ENCODE measurements at places on chromosomes 6 and 20. TPM values are rescaled to one million over a fixed set of nuclear protein-coding genes. Genes with fewer than 3 reads are reported as not detected.

Gene TNXB
- total RNA-seq: under 0.01 TPM

Gene CLDN20
- total RNA-seq: not detected

Gene NUP43
- total RNA-seq: 40.5 TPM

Gene RIN2
- total RNA-seq: 72.2 TPM

Gene SKIC2
- total RNA-seq: 34.7 TPM

Gene SLCO4A1
- 0.56 TPM for total RNA-seq

Gene ASIP
- total RNA-seq: not detected

Gene RHAG
- not detected for total RNA-seq

Gene TTBK1
- total RNA-seq: under 0.01 TPM

Gene CST5
- total RNA-seq: not detected

Gene ELOVL2
- 10.6 TPM for total RNA-seq

Gene ANGPT4
- not detected for total RNA-seq

Gene DEFB132
- not detected for total RNA-seq

Gene KCNK15
- not detected for total RNA-seq

Gene KCNG1
- 23.7 TPM for total RNA-seq

Gene PAK1IP1
- total RNA-seq: 22.9 TPM

Gene ISM1
- total RNA-seq: not detected

GRCh38 chr6:113160306-113161017 is 696.7 kb upstream of the MARCKS start:
- no peak for DNase-seq

- no peak for DNase-seq
Observed at GRCh38 chr20:3162080-3162611, 2.5 kb upstream of the FASTKD5 start.

DNA sequence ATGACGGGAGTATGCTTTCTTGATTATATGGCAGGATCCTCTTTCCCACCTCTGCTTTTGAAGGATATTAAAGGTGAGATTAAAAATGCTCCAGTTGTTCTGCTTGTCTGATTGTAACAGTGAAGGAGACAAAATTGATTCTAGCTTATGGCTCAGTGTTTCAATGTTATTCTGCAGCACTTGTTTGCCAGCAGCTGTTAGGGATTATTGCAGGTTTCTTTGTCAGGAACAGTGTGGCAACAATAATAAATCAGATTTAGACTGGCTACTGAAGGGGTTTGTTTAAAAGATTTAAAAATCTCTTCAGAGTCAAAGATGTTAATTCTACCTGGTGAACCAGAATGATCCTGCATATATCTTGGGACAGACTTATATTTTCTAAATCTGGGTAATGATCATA is 126.9 kb downstream of the LAMA2 start:
- no peak for DNase-seq

- DNase-seq: no peak
Observed at GRCh38 chr20:62523473-62524203, 47.8 kb upstream of the GATA5 start.

DNA sequence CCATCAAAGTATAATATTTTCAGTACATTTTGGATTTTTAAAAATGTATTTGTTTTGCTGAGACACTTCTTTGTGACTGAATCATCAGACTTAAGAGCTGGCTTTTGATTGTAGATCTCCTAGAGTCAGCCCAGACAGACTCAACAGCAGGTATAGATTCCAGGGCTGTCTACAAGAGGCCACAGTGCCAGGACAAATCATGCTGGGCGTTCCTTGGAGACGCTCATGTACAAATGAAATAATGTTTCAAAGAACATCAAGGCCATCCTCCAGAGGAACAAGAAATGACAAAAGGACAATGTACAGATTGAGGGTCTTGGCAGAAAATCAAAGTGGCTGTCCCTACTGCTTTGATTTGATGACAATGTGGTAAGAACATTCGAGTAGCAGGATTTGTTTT is 369.3 kb downstream of the GRIK2 start:
- no peak for DNase-seq

DNA sequence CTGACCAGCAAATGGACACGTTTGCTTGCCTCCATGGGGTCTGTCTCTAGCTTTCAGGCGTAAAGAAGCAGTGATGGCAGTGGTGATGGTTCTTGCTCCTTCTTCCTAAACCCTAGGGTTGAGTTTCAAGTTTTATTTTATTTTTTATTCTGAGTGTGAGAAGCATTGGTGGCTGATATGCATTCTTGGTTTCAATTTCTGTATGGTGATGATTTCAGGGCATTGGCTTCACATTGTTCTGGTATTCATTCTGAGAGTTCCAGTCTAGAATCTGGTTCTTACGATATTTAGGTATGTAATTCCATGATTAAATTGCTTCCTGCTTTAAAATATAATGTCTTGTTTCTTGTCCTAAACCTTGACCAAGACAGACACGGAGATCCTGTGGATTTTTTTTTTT is 444.5 kb upstream of the IMPG1 start:
- DNase-seq: no peak

GRCh38 chr6:155444120-155444917 is 11.3 kb downstream of the NOX3 start:
- DNase-seq: peak; percentile 57

GRCh38 chr6:75870389-75870788 is 121.3 kb downstream of the MYO6 start:
- DNase-seq: no peak

GRCh38 chr6:69138148-69138547 is 503.1 kb downstream of the ADGRB3 start:
- DNase-seq: no peak

- DNase-seq: no peak
Observed at GRCh38 chr20:37151529-37151928, 27.6 kb upstream of the RPN2 start.

DNA sequence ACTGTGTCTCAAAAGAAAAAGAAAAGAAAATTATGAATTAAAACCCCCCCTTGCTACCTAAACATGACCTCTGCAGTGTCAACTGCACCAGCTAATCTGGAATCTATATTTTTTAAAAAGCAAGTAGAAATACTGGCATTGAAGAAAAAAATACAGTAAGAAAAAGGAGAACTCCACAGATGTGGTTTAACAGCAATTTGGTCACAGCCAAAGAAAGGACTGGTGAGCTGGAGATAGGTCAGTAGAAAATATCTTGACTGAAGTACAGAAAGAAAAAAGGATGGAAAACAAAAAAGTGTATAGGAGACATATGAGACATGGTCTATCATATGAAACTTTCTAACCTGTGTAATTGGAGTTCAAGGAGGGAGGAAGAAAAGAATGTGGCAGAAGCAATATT is 44.1 kb upstream of the ERVFRD-1 start:
- DNase-seq: no peak

DNA sequence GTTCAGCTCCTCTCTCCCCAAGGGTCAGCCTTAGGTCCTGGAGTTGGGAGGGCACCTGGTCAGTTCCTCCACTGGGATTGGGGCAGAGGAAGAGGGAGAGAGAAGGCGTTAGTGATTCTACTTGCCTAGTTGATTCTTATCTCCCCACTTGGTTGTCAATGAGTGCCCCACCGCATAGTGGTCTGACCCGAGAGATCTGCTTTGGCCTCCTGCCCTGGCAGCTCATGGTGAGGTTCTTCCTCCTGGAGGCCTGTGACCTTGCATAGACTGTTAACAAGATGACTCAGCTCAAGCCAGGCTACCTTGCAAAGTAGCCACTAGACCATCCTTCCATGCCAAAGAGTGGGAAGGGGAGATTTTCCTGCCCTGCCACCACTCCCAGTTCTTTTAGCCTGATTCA is 160.6 kb downstream of the TMEM200A start:
- DNase-seq: no peak

DNA sequence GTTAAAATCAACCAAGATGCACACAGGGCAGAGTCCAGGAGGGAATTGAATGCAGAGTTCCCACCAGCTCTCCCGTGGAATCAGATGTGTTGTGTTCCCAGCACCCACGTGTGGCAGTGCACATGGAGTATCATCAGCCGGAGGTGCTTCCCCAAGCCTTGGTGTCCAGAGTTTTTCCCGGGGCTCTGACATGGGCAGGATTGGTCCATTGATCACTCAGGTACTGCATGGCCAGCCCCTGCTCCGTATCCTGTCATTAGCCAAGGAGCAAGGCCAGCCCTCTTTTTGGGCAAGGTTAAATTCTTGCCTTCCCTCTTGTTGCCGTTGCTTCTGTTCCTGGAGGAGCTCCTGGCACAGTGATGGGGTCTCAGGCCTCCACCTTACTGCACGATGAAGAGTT is 28.6 kb upstream of the SLC22A1 start:
- no peak for DNase-seq

DNA sequence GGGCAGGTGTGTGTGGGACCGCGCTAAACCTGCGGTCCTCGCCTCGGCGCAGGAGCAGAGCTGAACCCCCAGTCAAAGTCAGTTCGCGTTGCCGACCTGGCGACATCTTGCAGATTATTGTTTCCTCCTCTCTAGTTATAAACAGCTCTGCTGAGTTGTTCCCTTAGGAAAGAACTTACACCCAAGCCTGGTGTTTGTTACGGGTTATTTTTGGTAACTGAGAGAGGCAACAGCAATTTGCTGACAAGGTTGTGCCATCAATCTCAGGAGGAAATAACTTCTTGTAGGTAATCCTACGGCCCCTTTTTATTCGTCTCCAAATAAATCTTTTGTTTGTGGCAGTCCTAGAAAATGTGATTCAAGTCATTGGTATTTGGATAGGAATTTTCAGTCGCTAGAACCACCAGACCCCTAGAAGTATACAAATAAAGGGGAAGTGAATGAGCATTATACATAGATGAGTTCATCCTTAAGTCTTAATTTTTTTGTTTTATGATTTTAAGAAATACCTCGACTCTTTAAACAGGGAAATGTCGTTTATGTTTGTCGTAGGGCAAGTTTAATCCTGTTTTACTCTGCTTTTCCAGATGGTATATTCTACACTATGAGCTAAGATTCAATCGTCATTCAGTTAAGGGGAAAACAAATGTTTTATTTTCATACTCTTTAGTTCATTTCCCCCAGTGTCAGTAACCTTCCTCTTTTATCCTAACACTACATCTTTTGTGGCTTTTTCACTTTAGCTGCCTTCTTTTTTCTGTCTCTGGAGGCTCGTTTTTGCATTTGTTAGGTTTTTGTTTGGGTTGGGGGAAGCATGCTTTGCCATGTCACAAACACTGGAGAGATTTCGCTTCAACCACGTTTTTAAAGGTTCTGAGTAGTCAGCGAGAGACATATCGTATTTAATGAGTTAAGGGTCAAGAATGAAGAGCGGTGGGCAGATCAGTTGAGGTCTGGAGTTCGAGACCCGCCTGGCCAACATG is 1.2 kb downstream of the PM20D2 start:
- peak; percentile 65 for DNase-seq

DNA sequence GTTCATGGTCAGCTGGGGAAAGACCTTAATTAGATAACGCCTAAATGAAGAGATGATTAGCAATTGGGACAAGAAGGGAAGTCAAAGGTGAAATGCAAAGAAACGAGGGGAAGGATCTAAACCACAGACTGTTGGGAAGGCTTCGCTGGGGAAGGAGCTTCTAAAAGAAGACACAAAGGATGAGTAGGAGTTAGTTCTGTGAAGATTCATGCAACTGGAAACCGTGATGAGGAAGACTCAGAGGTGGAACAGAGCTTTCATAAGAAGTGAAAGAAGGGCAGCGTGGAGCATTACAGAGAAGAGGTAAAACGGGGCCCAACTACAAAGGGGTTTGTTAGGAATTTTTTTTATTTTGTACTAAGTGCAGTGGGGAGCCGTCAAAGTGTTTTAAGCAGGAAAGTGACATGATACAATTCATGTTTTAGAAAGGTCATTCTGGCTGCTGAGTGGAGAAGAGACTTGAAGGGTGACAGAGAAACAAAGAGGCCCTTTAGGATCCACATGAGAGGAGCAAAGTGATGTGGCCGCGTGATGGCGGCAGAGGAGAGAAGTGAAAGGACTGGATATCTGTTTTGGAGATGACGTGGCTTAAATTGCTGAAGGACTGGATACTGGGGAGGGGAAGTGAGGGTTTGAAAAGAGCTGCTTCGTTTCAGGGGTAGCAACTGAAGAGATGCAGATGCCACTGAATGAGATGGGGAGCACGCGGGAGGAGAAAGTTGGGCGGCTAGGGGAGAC is 33.6 kb downstream of the TTI1 start:
- DNase-seq: no peak

DNA sequence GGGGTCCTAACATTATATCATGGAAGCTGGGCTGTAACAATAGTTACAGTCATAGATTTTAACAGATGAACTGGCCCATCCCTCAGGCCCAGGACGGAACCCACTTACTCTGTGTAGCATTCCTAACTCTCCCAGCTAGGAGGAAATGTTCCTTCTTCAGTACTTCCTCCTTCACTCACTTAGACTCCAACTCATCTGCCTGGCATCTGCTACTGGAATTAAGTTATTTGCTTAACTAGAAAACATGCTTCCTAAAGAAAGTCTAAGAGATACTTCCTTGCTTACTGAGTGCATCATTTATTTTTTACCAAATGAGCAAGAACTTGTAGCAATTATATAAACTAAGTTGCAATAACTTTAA is 20.5 kb downstream of the GCLC start:
- peak; percentile 72 for DNase-seq

GRCh38 chr20:62500237-62500864 is 24.6 kb upstream of the GATA5 start:
- peak; percentile 20 for DNase-seq

- peak; percentile 62 for DNase-seq
Observed at GRCh38 chr20:14189794-14190402, 147.5 kb downstream of the FLRT3 start.

GRCh38 chr6:20261685-20262084 is 49.4 kb upstream of the MBOAT1 start:
- no peak for DNase-seq

GRCh38 chr6:144127097-144127496 is 23.2 kb upstream of the STX11 start:
- DNase-seq: no peak

GRCh38 chr6:1391800-1392309 is 2.5 kb downstream of the FOXF2 start:
- peak; percentile 69 for DNase-seq

GRCh38 chr20:46626758-46627157 is 24.5 kb downstream of the SLC13A3 start:
- DNase-seq: no peak

Measured in IMR-90 (cell line).